ENCODE measurements at places on chromosomes 5 and 9.

DNA sequence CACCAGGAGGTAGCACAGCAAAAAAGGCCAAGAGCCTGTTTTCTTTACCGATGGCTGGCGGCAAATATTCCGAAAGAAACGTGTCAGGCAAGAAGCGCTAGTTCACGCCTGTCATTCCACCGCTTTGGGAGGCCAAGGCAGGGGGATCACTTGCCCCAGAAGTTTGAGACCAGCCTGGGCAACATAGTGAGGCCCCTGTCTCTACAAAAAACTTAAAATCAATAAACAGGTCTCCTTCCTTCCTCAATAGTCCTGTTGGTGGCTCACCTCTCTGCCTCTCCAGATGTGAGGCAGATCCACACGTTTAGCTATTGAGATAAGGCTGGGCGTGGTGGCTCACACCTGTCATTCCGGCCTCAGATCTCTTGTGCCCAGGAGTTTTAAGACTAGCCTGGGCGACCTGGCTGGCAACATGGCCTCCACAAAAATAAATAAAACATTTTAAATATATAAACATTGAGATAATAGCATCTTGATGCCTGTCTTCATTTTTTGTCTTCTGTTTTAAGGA lies 1.3 kb upstream of the TMEM250 start:
- no peak for DNase-seq

DNA sequence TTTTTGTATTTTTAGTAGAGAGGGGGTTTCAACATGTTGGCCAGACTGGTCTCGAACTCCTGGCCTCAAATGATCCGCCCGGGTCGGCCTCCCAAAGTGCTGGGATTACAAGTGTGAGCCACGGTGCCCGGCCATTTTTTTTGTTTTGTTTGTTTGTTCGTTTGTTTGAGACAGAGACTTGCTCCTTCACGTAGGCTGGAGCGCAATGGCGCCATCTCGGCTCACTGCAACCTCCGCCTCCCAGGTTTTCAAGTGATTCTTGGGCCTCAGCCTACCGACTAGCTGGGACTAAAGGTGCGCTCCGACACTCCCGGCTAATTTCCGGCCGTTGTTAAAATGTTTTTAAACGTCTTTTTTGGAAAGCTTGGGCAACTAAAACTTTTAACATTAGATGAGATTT lies 54.0 kb downstream of the SHOC1 start:
- DNase-seq, result no peak

GRCh38 chr5:149800633-149801032 lies 70.5 kb downstream of the PPARGC1B start:
- no peak for DNase-seq

DNA sequence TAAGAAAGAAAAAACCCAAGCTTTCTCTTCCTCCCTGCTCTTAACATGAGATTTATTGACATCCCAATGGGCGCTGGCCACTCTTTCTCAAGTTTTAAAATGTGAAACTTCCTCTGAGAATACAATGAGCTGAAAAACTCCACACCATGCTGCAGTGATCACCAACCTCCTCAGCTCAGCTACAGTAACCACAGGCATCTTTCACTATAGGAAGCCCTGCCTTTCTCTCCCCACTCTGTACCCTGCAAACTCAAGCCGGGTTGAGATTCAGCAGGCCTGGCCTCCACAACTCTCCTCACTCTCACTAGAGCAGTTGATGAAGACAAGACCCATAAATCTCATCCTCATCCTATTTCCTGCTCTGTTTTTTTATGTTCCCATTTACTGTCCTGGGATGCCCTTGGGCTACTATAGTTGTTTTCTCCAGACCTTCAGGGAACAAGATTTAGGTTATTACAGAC lies 48.3 kb downstream of the SH3TC2 start:
- no peak for DNase-seq

Data from NCI-H524 (cell line).